BE2C (cell line): ENCODE measurements at places on chromosomes 13 and 19.

GRCh38 chr13:50359041-50359367, 343.8 kb downstream of the KCNRG start:
- DNase-seq, result no peak

GRCh38 chr19:10677751-10678150, 23.5 kb upstream of the QTRT1 start:
- DNase-seq, result no peak

GRCh38 chr19:30071871-30072270, 129.8 kb downstream of the URI1 start:
- no peak for DNase-seq

DNA sequence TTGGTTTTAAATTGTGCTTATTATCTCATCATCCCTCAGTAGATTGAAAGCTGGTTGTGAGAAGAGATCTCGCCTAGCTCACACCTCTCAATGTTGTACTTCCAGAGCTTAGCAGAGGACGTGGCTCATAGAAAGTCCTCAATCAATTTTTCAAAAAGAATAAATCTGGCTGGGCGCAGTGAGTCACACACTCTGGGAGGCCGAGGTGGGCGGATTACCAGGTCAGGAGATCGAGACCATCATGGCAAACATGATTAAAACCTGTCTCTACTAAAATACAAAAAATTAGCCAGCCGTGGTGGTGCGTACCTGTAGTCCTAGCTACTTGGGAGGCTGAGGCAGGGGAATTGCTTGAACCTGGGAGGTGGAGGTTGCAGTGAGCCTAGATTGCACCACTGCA, 4.7 kb upstream of the ASF1B start:
- no peak for DNase-seq

- no peak for DNase-seq
These were observed 57.1 kb downstream of the LMO7 start for GRCh38 chr13:75693227-75693626.

- no peak for DNase-seq
These were observed 2.2 kb upstream of the ARHGEF18 start for GRCh38 chr19:7346488-7346971.

DNA sequence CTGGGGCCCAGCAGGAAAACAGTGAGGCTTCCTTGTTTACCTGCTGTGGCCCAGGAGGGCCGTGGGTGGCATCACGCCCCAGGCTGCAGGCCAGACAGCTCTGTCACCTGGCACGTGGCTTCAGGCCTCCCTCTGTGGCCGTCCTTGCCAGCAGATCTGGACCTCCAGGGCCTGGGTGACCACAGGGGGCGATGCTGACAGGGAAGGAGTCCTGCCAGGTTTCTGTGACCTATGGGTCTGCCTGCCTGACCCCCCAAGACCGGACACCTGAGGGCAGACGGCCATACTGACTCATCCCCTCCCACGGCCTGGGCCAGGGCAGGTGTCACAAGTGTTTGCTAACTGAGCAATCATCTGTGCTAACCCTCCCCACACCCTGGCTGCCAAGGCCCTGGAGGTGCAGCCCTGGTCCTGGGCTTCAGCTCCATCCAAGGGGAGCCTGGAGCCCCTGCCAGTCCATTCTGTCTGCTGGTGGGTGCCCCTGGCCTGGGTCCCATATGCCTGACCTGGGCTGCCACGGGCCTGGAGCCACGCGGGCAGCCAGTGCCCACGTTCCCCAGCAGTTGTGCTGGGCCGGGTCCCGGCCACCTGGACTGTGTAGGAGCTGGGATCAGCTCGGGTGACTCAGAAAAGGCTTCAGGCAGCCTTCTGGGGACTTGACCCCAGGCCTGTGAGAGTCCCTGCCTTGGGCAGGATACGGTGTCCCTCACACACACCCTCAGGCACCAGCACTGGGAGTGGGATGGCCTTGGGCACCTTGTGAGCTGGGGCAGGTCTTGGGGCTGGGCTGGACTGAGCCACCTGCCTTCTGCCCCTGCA, 3.7 kb downstream of the CDC34 start:
- no peak for DNase-seq

DNA sequence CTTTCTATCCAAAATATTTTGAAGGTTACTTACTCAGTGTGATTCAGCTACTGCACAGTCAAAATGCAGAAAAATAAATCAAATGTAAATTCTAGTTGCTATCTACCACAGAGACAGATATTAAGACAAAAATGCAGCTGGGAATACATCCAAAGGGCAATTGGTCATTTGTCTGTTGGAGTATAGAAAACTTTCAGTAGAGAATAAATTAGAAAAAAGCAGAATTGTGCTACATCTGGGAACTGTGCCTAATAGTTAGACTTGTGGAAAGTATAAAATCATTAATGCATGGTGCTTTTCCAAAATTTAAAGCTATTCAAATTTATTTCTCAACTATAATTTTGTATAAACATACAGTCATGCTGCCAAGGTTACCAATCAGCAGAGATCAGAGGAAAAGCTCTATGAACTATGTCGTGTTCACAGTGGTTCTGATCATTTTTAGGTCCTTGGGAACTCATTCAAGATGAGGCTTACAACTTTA, 1635.8 kb downstream of the PCDH9 start:
- no peak for DNase-seq

DNA sequence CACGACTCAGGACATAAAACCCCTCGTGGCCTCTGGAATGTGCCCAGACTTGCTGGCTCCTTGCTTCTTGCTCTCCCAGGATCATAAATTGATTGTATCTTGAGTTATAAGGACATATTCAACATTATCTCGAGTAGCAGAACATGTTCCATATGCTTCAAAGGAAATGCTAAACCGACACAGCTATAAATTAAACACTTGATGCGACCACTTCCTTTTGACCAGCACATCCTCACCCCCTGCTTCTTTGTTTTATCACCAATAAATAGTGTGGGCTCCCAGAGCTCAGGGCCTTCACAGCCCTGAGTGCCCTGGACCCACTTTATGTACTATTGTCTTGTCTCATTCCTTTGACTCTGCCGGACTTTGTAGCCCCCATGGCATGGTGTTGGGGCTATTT, 157.0 kb upstream of the PABPC3 start:
- DNase-seq, result no peak

DNA sequence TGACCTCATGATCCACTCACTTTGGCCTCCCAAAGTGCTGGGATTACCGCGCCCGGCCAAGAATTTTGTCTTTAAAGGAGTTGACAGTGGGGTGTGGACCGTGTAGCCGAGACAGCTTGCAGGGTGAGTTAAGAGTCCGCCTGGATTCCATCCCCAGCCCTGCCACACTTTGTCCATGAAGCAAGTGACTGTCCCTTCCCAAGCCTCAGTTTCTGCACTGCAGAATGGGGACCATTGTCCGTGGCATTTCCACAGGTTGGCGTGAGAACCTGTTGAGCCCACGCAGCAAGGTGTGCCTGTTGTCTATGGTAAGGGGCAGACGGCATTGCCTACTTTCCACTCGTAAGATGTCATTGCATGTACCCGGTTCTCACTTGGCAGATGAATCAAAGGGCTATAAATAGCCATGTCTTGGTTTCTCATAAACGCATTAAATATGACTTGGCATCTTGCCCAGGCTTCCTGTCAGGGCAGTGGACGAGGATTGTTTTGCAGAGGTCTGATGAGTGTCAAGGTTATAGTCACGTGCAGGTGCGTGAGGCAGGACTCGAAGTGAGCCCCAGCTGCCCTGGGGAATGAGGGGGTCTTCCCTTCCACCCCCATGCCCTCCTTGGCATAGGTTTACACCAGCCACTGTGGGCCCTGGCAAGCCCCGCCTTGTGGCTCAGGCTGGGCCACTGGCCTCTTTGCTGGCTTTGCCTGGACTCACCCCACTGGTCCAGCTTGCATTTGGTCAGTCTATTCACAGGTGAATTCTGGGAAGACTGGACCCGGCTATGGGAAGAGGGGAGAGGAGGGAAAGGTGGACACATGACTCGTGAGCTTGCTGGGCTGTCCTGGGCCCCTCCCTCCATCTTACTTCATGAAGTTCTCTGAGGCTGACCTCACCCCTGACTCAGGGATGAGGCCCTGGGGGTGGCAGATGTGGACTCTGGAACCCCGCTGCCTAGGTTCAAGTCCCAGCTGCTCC, 14.6 kb downstream of the FAM187B start:
- DNase-seq, result peak; percentile 77

DNA sequence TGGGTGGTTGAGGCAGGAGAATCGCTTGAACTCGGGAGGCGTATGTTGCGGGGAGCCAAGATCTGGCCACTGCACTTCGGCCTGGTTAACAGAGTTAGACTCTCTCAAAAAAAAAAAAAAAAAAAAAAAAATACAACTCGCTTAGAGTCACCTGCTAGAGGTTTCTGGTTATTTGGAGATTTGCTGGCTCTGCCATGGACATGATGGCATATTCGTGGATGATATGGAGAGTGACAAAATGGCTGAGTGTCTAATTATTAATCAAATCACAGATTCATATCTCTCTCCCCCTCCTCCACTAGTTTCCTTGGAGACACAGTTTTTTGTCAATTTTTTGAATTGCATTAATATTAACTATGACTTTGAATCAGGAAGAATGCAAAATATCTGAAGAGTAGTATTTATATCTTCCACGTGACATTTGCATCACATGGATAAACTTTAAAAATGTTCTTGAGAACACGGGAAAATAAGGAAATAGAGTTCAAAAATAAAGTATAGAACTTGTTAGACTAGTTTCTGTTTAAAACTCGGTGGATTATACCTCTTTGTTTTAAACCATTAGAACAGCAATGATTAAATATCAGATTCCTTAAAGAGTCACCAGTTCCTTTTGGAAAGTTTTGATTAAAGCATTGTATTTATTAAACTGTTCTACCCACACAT, 47.8 kb downstream of the KLF5 start:
- DNase-seq, result no peak

DNA sequence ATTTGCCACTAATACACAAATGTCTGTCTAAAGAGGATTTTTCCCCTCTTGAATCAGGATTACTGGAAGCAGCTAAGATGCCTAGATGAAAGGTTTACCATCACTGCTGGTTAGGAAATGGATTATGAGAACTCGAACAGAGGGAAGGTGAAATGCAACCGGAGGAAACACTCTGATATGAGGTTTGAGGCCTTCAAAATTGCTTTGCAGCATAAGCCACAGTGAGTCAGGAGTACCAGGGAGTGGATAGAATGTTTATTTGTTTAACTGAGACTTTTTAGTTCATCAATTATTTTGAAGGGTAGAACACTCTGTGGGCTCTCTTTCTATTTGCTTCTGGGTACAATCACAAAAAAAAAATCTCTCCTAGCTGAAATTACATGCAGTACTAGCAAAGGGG, 18.1 kb downstream of the CDADC1 start:
- DNase-seq, result no peak

DNA sequence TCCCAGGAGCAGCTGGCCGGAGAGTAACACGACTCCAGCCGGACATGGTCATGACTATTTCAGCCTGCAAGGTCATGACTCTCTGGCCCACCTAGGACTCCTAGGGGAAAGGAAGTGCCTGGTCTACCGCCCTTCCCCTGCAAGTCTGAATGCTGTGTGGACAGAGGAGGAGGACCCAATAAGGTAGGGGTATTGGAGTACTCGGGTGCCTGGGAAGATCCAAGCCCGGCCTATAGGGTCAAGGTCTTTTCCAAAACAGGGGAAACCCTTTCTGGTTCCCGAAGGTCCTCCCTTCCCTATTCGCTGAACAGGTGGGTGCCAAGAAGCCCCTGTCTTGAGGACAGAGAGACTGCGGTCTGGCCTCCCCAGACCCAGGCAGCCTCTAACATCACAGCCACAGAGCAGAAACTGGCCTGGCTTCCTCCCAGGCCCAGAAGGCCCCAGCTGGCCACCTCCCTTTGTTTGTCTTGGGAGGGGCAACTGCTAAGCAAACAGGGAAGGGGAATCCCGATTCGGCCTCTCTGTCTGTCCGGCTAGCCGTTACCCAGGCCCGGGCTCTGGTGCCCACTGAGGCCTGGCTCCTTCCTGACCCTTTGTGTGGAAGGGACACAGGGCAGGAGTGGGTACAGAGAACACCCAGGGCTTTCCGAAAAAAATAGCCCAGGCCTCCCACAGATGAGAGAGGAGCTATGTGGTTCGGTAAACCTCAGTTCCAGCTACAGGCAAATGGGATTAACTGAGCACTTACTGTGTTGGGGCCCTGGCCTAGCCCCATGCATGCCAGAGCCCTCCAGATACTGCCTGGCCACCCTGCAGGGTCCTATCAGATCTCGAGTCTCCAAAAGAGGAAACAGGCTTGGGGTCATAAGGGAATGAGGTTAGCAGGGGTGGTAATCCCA, 5.2 kb upstream of the GRAMD1A start:
- no peak for DNase-seq

DNA sequence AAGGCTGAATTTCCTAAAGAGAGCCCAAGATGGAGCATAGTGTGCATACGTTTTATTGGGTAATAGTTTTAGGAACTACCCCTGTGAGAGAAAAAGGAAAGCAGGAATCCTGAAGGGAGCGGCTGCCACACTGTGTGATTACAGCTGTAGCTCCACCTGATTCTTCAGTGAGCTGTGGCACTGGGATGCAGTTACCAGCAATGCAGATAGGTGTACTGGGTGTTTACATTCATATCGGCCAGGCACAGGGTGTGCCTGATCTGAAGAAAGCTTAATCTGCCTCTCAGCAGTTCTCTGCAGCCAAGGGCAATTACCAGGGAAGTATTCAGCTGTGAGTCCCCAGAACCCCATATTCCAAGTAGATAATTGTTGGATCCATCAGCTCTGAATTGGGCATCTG, 1541.8 kb downstream of the EFNB2 start:
- no peak for DNase-seq
